Globus pallidus (tissue), 1 donor: ENCODE measurements at places on chromosomes 16 and 17.

- DNase-seq: peak; percentile 12
These were observed 1.9 kb upstream of the MLLT6 start for GRCh38 chr17:38702916-38703741.

- DNase-seq: no peak
These were observed 55.7 kb downstream of the SYNRG start for GRCh38 chr17:37553401-37553966.

DNA sequence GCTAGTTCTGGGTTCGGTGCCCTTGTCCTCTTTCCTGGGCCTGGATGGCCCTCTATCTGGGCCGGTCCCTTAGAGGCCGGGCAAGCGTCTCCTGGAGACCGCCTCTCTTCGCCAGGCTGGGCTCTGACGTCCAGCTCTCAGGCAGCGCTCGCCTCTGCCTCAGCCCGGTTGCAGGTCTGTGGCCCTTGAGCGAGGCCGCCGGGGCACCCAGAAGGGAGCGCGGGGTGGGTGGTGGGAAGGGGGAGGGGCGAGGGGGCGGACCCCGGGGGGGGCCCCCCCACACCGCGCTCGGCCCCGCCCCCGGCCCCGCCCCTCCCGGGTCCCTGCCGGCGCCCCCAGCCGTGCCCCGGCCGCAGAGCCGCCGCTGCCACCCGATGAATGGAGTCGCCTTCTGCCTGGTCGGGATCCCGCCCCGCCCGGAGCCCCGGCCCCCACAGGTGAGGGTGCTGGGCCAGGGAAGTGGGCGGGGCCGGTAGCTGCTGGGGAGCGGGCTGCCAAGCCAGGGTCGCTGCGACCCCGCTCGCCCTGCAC, at the start of gene ARHGAP23:
Gene ARHGAP23, plus strand, starts transcription at position 353 of the 531 bp plus-strand sequence. Its CDS starts 22 bp downstream, at position 375.
- DNase-seq: peak; percentile 86

GRCh38 chr17:49090878-49091594, 41.5 kb upstream of the B4GALNT2 start:
- DNase-seq: no peak

DNA sequence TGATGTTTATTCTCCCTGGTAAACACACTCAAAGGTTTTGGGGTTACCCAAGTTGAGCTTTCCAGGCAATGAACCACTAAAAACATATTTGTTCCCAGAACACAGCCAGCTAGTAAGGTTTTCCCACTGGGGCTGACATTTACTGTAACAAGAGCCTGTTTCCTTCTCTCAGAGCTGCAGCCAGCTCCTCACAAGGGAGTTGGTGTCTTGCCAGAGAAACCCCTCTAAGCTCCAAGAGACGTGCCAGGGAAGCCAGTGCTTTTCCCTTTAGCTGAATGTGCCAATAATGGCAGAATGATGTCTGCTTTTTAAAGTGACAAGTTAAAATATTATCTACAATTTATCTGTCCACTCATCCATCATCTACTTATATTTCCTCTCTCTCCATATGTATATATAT, 170.8 kb upstream of the RBFOX1 start:
- DNase-seq: no peak

DNA sequence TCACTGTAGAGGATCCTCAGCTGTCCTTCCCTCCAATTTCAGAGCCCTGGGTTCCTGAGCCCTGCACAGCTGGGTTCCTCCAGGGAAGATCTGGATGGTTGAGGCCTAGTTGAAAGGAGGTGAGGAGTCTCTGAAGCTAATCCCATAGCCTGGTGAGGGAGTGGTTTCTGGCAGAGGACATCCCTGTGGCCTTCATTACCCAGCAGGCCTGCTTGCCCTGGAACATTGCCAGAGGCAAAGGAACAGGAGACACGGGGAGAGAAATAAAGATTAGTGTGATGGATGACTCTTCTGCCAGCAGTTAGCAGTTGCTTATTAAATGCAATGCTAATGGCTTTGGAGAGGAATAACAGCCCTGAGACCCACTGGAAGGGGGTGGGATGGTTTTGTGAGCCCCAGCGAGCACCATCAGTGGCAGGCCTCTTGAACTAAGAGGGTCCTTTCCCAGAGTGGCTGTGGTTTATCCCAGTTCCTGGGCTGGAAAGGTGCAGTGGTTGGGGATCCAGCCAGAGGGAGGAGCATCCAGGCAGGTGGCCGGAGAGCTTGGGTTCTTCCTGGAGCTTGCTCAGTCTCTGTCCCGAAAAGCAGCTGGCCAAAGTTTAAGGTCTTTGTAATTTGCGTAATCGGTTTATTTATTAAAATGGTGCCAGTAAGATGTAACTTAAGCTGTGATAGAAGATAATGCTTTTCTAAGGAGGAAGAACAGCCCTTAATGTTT, 209.7 kb downstream of the CCDC182 start:
- DNase-seq: no peak
